ENCODE measurements at places on chromosomes 16 and 17.

GRCh38 chr17:8955021-8955959 lies 10.2 kb downstream of the PIK3R5 start:
- no peak for DNase-seq

DNA sequence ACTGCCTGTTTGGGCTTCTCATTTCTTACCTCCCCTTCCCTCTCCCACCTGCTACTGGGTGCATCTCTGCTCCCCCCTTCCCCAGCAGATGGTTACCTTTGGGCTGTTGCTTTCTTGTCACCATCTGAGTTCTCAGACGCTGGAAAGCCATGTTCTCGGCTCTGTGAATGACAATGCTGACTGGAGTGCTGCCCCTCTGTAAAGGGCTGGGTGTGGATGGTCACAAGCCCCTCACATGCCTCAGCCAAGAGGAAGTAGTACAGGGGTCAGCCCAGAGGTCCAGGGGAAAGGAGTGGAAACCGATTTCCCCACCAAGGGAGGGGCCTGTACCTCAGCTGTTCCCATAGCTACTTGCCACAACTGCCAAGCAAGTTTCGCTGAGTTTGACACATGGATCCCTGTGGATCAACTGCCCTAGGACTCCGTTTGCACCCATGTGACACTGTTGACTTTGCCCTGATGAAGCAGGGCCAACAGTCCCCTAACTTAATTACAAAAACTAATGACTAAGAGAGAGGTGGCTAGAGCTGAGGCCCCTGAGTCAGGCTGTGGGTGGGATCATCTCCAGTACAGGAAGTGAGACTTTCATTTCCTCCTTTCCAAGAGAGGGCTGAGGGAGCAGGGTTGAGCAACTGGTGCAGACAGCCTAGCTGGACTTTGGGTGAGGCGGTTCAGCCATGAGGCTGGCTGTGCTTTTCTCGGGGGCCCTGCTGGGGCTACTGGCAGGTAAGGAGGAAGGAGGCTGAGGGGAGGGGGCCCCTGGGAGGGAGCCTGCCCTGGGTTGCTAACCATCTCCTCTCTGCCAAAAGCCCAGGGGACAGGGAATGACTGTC lies at the start of gene CD68:
Gene CD68 (plus strand): TSS at position 638 of the 833 bp plus-strand sequence. CDS start 40 bp downstream, at position 678.
- no peak for DNase-seq

DNA sequence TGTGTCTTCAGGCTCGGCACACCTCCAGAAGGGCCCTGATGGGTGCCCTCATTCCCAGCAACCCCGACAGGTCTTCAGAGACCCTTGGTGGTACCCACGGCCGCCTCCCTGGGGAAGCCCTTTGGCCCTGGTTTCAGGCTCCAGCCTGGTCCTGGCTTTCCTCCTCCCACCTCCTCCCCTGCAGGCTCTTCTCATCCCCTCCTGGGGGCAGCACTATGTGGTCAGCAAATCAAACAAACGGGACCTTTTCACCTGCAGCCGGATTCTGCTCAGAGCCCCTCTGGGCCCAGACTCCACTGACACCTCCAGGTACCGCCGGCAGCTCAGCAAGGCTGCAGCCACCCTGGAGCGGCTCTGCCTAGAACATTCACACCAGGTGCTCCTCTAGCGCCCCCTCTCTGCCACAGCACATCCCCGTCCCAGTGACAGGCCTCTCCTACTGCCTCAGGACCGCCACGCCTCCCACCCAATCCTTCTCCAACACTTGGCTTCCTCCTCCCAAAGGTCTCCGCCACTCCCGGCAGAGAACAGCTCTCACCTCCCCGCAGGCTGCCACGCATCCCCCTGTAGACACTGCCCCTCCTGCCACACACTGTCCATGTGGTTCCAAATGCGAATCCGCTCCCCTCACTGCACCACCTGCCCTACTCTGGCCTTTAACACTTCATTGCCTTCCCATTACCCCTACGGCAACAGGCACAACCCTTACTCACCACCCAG lies 12.0 kb downstream of the CORO7 start:
- DNase-seq: no peak

DNA sequence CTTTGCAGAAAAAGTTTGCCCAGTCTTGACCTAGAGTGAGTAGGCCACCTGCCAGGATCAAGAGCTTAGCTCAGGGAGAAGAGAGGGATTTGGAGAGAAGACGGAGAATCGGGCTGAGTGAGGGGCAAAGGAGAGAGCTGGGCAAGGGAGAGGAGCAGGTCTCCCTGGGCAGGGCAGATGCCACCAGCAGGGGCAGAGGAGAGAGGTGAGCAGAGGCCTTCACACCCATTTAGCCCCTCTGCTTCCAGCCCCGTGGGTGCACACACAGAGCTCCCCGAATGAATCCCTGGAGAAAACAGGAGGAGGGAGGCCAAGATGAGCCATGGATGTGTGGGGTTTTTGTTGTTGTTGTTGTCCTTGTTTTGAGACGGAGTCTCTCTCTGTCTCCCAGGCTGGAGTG lies 29.2 kb downstream of the TBX4 start:
- no peak for DNase-seq

- DNase-seq: no peak
Observed at GRCh38 chr17:8846768-8847211, 20.7 kb downstream of the PIK3R6 start.

DNA sequence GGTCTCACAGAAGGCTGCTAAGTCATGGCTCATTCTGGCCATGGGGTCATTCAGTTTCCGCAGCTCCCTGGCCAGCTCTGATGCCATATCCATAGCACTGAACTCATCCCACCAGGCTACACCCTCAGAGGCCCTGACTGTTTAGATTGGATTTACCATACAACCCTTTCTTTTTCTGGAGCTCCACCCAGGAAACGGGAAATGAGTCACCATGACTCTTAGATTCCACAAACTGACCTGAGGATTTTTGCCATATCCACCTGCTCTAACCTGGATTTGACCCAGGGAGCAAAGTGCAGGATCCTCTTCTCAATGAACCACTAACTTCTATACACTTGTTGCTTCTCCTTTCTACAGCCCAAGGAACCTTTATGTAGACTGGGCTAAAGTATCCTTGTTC lies 20.3 kb upstream of the CALB2 start:
- DNase-seq: no peak

- no peak for DNase-seq
Observed at GRCh38 chr17:12549499-12550041, 116.1 kb upstream of the MYOCD start.

GRCh38 chr17:31548709-31549108 lies 157.2 kb downstream of the RAB11FIP4 start:
- DNase-seq: no peak

DNA sequence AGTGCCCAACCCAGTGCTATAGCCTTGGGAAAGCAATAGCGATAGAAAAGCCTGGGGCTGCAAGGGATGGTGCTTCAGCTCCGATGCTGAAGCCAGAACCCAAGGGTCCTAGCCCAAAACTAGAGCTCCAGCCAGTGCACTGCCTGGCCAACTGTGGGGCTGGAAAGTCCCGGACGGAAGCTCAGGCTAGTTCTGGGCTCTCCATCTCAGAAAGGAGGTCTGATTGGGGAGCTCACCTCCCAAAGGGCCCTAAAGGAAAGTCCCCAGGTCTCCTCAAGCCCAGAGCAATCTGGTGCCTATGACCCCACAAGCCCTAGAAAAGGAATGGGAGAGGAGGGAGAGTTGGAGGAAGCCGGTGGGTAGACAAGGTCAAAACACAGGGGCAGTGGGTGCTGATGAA lies 2.0 kb upstream of the ABCC3 start:
- DNase-seq: no peak

DNA sequence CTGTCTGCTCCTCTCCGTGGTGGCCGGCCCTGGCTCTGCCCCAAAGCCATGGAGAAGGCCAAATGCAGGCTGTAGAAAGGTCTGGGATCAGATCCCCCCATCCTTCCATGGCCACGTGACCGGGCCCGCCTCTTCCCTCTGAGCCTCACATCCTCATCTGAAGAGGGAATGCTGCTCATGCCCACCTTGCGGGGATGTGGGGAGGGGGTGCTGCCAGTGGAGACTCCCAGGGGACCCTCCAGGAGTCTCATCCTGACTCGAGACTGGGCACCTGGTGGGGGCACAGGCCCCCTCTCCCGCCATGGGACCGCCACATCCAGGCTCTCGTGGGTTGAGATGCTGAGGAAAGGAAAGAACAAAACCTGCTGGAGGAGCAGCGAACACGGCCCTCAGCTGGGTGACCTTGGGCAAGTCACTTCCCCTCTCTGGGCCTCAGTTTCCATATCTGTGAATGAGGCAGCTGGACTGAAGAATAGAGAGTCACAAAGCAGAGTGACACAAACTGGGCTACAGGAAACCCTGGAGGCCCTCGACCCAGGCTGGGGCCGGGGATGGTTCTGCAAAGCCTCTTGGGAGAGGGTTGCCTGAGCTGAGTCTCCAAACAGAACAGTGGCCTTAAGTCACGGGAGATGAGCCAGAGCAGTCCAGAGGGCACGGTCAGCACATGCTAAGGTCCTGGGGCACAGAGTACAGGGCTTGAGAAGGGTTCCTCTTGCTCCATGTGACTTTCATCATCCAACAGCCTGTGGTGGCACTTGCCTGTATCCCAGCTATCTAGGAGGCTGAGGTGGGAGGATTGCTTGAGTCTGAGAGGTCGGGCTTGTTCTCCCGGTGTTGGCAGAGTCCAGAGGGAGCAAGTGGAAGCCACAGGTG lies 30.1 kb downstream of the SOCS1 start:
- DNase-seq: no peak

DNA sequence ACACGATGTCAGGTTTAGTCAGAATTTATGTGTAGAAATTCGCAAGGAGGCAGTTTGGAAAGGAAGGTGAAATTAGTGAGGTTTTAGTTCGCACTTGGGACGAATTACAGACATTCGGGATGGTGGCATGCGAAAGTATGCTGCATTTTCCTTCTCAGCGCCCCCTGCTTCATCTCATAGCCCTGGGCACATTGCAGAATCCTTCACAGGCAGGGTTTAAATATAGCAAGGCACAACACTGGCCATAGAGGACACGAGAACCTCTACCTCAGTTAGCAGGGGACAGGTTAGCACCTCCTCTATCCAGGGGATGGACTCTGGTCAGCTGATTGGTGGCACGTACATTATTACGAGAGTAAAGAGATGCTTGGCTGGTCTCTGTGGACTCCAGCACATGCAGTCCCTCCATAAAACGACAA lies 47.5 kb downstream of the MAP2K6 start:
- DNase-seq: no peak

Measured in stimulated activated CD8-positive, alpha-beta memory T cell treated with anti-CD3 and anti-CD28 coated beads, Interleukin-4, amount 100 ng/mL, for 1 hour (primary cell).